Stimulated activated CD4-positive, alpha-beta T cell treated with anti-CD3 and anti-CD28 coated beads, Interleukin-15, amount 100 ng/mL, for 48 hours (primary cell): ENCODE measurements at places on chromosomes 5 and 9.

- DNase-seq: no peak
Measured at GRCh38 chr9:87869082-87869481, 13.6 kb upstream of the SPATA31E1 start.

- no peak for DNase-seq
Measured at GRCh38 chr9:137674976-137675320, 56.1 kb downstream of the EHMT1 start.

- no peak for DNase-seq
Measured at GRCh38 chr5:80156156-80156555, 99.7 kb downstream of the SERINC5 start.

DNA sequence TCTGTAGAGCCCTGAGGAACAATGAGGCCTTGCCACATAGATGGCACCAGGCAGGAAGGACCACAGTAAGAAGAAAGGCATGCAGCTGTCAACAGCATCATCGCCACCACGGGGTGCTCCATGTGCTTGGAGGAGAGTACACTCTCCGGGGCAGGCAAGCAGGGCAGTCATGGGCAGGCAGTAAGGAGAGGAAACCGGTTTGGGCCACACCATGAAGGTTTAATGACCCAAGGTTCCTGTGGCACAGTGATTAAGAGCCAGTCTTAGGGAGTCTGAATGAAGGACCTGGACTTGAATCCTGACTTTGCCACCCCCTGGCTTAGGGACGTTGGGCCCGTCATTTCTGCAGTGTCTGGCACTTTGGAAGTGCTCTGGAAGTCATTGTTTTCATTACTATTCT is 80.6 kb upstream of the ZBTB43 start:
- no peak for DNase-seq

DNA sequence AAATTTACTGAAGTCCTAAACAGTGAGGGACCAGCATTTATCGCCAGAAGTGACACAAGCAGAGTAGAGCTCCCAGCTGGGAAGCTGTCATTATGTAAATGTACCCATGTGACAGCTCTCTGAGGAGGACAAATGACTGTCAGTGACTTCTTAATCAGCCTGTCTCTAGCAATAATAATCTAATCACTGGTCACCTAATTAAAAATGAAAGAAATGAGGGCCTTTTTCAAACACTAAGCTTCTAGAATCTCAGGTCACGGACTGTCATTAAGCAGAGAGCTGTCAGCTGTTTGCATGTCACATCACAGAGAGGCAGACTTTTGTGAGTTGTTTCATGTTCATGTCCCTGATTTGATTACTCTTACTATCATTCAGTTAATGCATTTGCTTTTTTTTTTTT is 77.9 kb upstream of the FBXL17 start:
- no peak for DNase-seq

DNA sequence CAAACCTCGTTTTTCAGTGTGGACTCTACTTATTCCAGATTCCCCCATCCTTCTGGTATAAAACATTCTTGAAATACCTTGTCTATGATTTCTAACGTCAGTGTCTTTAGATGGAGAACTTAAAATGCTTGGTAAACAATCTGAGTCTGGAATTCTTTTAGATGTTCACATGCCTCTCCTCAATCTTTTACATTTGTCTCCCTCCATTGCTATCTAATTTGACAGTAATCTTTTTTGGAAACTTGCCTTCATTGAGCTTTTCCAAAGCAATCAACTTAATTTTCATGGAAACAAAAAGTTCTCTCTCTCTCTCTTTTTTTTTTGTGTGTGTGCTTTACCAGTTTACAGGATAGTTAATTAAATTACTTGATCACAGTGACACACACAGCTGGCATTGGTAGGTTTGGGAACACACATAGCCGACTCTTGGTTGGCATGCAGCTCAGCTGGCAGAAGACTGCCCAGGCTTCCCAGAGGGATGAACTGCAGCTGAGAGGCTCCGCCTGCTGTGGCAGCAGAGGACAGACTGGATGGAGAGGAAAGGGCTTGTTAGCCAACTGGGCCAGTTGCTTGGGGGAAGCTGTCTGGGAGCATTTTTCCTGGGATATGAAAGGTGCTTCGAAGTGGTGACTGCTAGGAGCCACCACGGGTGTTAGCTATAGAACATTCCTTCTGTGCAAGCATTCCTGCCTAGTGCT is 271.3 kb downstream of the ZSWIM6 start:
- no peak for DNase-seq

DNA sequence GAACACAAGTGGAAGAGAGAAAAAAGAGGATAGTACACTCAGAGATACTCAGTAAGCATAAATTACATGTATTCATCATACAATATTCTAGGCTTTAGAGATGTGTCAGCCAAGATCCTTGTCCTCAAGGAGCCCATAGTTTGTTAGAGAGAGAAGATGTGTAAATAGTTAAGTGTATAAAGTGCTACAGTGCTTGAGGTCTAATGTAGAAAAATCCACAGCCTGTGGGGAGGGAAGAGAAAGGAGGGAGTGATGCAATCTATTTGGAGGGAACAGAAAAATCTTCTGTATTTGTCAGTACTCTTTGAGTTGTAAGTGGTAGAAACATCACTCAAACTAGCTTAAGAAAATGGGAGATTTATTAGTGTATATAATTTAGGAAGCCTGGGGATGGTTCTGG is 81.9 kb downstream of the PALM2AKAP2 start:
- DNase-seq: no peak

GRCh38 chr5:123093601-123094236 is 4.7 kb downstream of the PRDM6 start:
- no peak for DNase-seq

DNA sequence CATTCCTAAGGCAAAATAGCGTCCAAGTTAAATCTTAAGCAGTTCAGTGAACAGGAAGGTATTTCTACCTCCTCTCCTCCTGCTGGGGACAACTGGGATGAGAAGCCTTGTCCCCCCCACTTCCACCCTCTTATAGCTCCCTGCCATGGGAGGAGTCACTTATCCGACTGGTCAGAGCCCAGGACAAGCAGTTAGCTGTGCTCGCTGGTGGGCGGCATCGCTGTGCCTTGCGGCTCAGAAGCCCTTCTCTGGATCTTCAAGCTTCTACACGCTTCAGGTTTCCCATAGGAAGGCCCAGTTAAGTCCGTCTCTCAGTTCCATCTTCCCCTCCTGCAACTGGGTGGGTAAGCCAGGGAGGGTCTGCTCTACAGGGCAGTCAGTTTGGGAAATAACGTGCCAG is 77.2 kb downstream of the PAX5 start:
- DNase-seq: no peak

- DNase-seq: no peak
Measured at GRCh38 chr9:77017505-77017894, 2.0 kb upstream of the FOXB2 start.

- no peak for DNase-seq
Measured at GRCh38 chr5:14250748-14251701, 107.9 kb downstream of the TRIO start.

GRCh38 chr5:81428446-81428845 is 34.5 kb upstream of the ACOT12 start:
- no peak for DNase-seq

DNA sequence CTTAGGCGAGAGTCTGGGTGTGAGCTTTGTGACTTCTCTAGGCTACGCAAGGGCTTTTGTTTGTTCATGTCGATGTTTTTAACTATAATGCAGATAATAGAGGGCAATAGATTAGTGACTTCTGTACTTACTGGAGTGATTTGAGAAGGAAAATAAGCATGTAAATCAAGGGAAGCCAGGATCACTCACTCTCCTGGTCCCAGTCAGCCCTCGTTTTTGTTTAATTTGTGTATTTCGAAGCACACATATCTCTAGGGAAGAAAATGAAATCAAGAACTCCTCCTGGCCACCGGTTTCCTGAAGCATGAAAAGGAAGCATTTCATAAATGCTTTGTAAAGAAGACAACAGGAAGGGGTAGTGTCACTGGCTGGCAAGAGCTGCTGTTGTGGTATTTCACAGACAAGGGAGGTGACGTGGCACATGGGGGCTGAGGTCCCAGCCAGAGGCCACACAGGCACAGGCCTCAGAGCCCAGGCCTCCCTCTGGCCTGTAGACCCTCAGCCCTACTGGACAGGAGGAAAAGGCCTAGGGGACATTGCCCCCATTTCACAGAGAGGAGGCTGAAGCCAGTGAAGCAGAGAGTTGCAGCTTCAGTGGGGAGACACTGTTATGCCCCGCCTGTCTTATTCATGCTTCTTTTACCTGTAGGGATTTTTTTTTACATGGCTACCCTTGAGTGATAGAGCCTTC is 34.1 kb downstream of the IRF1 start:
- peak; percentile 38 for DNase-seq

GRCh38 chr5:6261256-6261655 is 117.1 kb downstream of the MED10 start:
- no peak for DNase-seq

GRCh38 chr5:53820802-53821171 is 260.3 kb downstream of the NDUFS4 start:
- no peak for DNase-seq

GRCh38 chr9:86175223-86175622 is 75.9 kb upstream of the GOLM1 start:
- DNase-seq: no peak

- DNase-seq: no peak
Measured at GRCh38 chr9:87529671-87530070, 32.0 kb downstream of the DAPK1 start.

DNA sequence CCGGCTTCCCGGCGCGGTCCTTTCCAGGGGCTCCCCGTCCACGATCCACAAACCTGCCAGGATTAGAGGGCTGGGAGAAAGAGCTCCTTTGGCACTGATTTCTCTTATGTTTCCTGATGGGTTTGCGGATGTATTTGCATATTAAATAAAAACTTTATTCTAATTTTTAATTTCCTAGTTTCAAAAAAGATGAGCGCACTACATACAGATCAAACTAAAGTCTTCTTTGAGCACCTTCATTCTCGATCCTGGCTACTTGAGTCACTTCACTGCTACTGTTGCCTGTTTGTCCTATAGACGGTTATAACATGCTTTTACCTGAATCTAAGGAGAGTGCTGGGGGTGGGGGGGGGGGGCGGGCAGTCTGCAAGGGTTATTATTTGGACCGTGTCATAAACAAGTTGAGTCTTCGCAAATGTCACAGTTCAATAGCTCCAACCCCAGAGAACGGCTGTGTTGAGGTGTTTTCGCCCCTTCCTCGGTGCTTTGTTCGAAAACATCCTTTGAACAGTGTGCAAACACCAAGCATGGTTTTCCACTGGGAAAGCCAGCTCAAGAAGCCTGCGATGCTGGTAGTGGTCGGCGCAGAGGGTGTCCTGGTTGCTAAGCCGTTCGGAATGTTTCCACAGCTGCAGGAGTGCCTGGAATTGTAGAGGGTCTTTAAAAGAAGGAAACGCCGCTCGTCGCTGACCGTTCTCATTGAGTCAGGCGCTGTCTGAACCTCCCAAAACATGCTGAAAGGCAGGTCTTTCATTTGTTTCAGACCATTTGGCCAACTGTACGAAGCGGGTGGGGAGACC is 1.1 kb upstream of the STK10 start:
- DNase-seq: no peak

DNA sequence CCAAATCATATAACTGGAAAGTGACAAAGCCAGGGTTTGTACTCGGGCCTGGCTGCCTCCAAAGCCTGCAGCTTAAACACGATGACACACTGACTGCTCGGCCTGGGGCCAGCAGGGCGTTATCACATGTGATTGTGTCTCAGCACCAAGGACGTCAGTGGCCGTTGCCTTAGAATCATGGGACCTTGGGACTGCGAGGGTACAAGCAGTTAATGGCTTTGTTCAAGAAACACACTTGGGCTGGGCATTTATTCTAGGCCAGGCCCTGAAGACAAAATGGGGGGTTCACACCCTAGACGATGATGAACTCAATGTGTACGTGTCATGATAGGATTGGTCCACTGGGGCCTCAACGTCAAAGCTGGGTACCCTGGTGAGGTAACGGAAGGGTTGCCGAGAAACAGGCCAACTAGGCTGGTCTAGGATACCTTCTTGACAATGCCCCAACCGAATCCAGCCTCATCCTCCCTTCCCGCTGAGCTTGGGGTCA is 13.0 kb downstream of the SH3PXD2B start:
- DNase-seq: no peak

DNA sequence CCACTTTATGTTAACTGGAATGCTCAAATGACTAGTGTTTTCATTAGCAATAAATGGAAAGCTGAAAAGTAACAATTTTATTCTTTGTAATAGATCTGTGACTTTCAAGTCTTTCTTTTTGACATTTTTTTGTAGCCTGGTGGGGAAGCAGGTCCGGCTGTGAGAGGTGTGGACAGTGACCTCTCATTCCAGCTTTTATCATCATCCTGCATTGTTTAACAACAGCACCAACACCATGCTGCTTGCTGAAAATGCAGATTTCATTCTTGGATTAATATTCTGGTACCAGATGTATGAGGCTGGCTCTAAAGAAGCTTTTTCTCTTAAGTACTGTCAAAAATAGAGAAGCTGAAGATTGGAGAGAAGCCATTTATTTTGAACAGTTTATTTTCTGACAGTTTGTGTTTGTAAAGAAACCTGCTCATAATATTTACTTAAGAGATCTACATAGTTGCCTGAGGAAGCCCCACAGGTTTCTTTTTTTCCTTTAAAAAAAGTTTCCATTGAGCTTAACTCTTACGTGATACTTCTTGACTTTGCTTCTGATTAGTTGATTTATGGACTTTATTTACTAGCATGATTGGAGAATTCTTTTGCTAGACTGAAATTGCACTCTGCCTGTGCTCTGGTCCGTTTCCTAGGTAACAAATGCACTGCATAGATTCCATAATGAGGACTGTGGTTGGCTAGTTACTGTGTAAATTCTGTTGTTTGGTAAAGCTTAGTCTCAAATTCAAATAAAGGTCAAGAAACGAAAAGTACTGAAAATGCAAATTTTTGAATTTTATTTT is 3.4 kb downstream of the KIAA1958 start:
- no peak for DNase-seq

DNA sequence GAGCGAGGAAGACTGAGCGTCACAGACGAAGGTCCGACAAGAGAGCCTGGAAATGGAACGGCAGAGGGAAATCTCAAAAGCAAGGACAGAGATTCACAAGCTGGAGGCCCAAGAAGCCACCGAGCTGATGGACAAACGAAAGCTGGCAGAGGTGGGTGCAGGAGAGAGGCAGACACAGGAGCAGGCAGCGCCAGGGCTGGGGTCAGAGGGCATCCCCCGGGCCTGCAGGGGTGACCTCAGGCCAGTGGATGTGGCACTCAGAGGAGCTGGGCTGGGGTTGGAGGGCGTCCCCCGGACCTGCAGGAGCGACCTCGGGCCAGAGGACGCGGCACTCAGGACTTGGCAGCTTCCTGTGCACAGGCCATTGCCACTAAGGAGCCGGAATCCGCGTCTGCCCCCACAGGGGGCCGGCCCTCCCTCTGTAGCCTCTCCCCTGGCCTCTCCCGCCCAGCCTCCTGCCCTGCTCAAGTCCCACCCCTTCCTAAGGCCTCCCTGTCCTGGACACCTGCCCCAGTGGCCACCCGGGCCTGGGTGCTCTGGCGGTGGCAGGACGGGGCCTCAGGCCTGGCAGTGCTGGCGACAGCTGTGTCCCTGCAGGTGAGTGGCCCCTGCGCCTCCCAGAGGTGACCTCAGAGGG is 40.4 kb downstream of the EXD3 start:
- no peak for DNase-seq

- no peak for DNase-seq
Measured at GRCh38 chr9:78707080-78707479, 410.2 kb downstream of the PSAT1 start.

GRCh38 chr5:26807231-26808199 is 230.9 kb downstream of the CDH9 start:
- no peak for DNase-seq

GRCh38 chr9:129624168-129624759 is 1.7 kb upstream of the NTMT1 start:
- DNase-seq: peak; percentile 67
